ENCODE measurements at places on chromosomes 16 and 17. TPM values are rescaled to one million over a fixed set of nuclear protein-coding genes. Genes with fewer than 3 reads are reported as not detected.

DNA sequence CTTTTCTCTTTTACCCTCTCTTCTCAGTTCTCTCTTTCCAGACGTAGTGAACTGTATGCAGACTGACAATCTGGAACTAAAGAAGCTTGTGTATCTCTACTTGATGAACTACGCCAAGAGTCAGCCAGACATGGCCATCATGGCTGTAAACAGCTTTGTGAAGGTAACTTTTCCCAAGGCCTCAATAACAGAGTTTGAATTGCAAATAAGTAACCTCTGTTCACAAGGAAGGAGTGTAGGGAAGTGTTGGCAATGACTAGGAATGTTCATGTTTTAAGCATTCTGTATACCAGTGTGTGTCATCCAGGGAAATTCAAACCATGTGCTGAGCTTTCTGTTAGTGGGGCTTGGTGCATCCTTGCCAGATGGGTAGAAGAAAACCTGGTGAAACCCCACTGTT is 18.6 kb downstream of the AP2B1 start:
- H3K4me3 ChIP-seq, result peak overlapping the region; percentile 20
- DNase-seq, result peak; percentile 86
- peaks cover 15% of the 10 kb centered on the region for H3K4me1 ChIP-seq

DNA sequence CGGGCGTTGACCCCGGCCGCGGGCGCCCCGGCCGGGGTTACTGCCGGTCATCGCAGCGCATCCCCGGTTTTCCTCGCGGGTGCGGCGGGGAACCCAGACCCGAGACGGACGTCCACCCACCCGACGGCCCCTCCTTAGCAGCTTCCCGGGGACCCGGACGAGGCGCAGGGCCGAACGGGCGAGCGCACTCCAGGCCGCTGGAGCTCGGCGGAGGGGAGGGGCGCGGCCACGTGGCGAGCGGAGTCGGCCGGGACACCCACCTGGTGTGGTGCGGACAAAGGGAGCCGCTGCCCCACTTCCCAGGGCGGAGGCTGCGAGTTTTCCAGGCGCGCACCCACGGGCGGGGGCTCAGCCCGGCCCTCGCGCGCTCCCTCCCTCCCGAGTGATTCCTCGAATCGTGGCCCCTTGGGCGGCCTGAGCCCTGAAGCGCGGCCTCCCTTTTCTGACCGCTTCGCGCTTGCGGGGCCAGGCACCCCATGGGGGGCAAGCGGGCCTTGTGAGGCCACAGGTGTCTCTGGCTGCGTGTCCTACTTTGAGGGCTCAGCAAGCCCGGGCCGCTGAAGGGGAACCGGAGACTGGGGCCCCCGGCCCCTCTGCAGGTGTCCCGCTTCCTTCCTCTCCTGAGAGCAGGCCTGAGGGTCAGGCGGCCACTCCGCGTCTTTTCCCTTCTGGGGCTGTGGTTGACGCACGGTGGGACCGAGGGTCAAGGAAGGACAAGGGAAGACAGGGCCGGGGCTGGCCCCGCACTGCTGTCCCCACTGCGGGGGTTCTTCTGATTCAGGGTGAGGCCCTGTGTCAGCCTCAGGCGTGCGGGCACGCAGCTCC is 1.1 kb upstream of the FASN start:
- H3K36me3 ChIP-seq, result no peaks in the 10 kb centered on the region
- peak overlapping the region; percentile 79 for H3K27ac ChIP-seq
- no peak for DNase-seq
- H3K27me3 ChIP-seq, result no peaks in the 10 kb centered on the region
- H3K4me3 ChIP-seq, result peak overlapping the region; percentile 68

GRCh38 chr16:70577256-70577698 is 53.7 kb downstream of the SF3B3 start:
- H3K27ac ChIP-seq, result peak overlapping the region; percentile 69
- DNase-seq, result peak; percentile 83
- no peak overlapping the region for H3K4me3 ChIP-seq
- peaks cover 54% of the 10 kb centered on the region for H3K4me1 ChIP-seq
- H3K36me3 ChIP-seq, result peaks cover 6% of the 10 kb centered on the region
- H3K27me3 ChIP-seq, result no peaks in the 10 kb centered on the region

- no peak overlapping the region for H3K4me3 ChIP-seq
- no peak overlapping the region for H3K27ac ChIP-seq
- no peaks in the 10 kb centered on the region for H3K4me1 ChIP-seq
- H3K27me3 ChIP-seq, result peaks cover 54% of the 10 kb centered on the region
- no peaks in the 10 kb centered on the region for H3K36me3 ChIP-seq
- DNase-seq, result peak; percentile 55
Measured at GRCh38 chr16:2966808-2967191, 2.3 kb upstream of the PAQR4 start.

GRCh38 chr17:14341866-14342265 is 41.0 kb downstream of the HS3ST3B1 start:
- no peaks in the 10 kb centered on the region for H3K27me3 ChIP-seq
- H3K27ac ChIP-seq, result no peak overlapping the region
- DNase-seq, result peak; percentile 18
- peaks cover 15% of the 10 kb centered on the region for H3K4me1 ChIP-seq
- no peak overlapping the region for H3K4me3 ChIP-seq

- H3K4me1 ChIP-seq, result no peaks in the 10 kb centered on the region
- no peak overlapping the region for H3K27ac ChIP-seq
- no peaks in the 10 kb centered on the region for H3K27me3 ChIP-seq
- DNase-seq, result peak; percentile 26
- no peak overlapping the region for H3K4me3 ChIP-seq
Measured at GRCh38 chr16:53429221-53429943, 4.9 kb upstream of the RBL2 start.

The TBC1D3I gene
- polyA plus RNA-seq, result not detected
